ENCODE measurements at places on chromosomes 16 and 17.

- no peak for DNase-seq
Measured at GRCh38 chr17:47701608-47702007, 7.6 kb downstream of the TBKBP1 start.

DNA sequence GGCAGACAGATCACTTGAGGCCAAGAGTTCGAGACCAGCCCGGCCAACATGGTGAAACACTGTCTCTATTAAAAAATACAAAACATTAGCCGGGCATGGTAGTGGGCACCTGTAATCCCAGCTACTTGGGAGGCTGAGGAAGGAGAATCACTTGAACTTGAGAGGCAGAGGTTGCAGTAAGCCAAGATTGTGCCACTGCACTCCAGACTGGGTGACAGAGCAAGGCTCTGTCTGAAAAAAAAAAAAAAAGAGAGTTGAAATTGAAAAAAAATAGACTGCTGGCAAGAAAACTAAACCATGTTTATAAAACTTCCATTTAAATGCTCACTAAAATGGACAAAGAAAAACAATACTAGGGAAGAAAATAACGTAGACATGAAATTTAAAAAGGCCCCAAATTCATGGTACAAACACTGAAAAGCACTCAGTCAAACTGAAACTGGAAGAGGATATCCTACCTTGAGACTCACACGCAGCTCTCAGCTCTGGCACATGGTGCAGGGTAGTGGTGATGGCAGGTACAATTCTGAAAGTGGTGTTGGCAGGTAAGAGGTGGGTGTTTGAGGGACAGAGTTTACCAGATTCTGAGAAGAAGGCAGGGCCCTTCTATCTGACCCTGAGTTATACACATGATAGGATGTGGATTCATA lies 19.3 kb downstream of the CNTROB start:
- no peak for DNase-seq

DNA sequence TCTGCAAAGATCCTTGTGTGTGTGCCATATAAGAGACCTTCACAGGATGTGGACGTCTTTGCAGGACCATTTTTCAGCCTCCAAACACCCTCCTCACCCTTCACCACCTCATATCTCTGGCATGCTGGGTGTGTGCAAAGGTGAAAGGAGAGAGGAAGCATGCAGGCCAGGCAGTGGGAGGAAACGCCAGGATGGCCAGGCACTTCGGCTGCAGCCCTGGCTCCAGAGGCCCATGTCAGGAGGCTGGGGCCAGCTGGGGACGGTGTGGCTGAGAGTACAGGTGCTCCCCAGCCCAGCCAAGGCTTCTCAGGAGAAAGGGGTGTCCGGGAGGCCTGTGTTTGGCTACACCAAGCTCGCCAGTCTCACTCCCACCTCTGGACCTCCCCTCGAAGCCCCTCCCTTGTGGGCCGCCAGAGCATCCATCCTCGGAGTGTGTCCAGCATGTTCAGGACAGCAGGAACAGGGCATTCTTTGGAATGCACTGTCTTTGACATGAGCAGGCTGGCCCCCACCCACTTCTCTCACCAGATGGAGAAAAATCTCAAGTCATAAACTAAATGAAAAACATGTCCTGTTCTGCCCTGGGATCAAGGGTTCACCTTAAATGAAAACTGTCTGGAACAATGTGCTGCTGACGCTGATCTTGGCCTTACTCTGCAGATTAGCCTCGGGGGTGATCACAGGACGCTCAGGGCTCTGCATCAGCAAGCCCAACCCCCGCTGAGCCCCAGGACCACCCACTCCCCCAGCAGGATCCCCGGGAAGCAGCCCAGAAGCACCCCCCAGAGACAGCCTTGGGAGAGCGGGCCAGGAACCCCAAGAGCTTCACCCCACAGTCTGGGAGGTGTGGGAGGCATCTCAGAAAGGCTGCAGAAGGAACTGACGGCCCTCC lies 15.9 kb downstream of the PEMT start:
- no peak for DNase-seq

DNA sequence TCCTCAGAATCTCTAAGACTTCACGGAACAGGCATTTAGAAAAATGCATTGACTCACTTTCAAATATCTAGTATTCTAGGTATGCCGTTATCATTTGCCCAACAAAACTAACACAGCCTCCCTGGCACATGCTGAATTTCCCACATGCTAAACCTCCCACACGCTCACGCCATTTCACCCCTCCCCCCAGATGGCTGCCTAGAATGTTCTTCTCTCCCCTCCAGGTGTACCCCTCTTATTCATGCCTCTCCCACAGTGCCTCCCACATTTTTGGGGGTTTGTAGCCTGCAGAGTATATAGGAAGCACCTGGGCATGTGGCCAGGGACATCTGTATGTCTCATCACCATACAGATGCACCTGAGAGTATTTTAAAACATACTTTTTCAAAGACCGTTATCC lies 38.2 kb upstream of the ICAM2 start:
- DNase-seq: no peak

- DNase-seq: no peak
Measured at GRCh38 chr17:64533784-64534183, 27.0 kb downstream of the CEP95 start.

DNA sequence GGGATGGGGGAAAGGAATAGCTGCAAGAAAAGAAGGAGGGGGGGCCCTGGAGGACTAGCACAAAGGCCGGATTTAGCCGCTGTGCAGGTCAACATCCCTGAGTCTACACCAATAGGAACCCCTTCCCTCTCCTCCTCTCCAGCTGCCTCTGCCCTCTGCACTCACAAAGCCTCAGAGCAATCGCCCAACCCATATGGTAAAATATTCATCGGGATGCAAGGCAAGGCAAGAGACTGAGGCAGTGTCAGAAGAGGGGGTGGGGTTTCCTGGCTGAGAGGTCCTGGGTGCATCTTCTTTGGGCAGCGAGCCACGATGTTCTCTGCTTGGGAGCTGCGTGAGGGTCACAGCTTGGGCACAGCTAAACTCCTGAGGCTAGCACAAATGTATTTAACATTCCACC lies 115.5 kb upstream of the NLRP1 start:
- no peak for DNase-seq

DNA sequence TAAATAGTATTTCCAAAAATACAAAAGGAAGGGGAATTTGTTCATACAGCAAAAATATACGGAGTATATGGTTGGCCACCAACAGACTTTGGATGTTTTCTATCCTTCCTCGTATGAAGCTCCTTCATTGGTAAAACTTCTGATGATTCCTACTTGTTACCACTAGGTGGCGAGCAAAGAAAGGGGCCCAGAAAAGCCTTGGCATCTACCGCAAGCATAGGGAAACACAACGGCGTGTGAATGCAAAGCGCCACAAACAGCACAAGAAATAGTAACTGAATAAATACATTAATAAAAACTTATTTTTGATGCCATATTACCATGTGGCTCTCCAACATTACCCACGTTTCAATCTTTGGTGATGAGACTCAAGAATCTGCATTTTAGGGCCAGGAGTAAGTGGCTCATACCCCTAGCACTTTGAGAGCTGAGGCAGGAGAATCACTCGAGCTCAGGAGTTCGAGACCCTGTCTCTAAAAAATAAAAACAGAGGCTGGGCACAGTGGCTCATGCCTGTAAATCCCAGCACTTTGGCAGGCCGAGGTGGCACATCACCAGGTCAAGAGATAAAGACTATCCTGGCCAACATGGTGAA lies 34.5 kb downstream of the YWHAE start:
- peak; percentile 43 for DNase-seq

DNA sequence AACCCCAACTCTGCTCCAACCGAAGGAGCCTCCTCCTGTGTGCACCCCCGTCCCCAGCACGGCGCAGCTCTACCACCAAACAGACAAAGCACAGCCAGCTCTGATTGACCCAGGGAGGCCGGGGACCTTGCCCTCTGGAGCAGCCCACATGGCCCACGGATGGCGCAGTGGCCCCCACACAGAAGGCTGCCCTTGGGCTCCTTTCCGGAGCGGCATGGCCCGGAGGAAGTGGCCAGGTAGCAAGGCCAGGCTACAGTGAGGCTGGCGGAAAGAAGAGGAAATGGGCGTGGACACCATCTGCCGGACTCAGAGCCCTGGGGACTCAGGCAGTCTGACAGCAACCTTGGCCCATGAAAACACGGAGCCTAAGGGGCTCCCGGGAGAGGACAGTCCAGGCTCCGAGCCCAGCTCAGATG lies 19.9 kb upstream of the ZC3H18 start:
- DNase-seq: no peak

GRCh38 chr17:79789943-79790804 lies 6.7 kb downstream of the CBX8 start:
- DNase-seq: no peak

DNA sequence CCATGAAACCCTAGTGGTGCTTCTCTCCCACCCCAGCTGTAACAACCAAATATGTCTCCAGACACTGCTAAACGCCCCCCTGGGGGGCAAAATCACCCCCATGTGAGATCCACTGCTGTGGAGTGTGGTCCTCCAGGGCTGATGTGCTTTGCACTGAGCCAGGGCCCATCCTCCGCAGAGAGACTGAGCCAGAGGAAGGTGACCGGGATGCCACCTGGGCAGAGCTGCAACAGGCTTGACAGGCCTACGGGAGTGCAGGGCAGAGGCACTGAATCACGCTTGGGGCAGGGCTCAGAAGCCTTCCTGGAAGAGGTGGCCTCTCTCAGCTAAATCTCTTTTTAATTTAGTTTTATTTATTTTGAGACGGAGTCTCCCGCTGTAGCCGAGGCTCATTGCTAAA lies 4.4 kb downstream of the GJD3 start:
- DNase-seq: no peak

DNA sequence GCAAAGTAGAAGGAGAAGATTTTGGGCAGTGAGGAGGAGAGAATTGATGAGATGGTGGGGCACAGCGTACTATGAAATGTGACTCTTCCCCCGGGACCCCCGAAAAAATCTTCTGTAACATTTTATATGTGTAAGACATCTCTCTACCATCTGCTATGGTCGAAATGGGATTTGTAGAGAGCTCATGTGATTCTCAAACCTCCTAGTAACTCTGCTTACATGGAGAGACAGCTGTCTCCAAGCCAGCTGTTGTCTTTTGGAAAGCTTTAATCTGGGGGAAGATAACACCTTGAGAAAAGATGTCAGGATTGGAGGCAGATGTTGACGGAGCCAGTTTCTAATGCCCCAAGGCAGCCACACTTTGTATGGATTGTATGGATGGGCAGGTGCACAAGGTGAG lies 94.1 kb downstream of the PRKCB start:
- DNase-seq: no peak

- DNase-seq: peak; percentile 27
Measured at GRCh38 chr16:58661199-58661830, 23.3 kb downstream of the SLC38A7 start.

DNA sequence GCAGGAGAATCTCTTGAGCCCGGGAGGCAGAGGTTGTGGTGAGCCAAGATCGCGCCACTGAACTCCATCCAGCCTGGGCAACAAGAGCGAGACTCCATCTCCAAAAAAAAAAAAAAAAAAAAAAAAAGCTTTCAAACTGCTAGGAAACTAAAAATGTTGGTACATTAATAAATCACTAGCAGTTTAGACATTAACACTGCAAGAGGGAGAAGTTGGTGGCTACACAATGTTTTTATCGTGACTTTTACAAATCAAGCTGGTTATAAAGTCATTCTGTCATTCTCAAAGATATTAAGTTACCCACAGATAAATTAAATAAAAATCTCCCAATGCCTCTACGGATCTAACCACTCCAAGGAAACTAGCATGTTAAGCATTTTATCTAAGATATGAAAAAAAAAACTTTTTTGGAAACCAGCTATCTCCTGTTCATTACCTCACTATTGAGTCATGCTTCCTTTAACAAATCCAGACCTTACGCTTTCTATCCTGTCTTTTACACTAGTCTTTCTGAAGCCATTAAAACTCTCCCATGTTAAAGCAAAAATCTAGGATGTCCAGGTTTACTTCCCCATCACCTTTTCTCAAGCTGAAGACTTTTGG lies 85.9 kb upstream of the SMURF2 start:
- no peak for DNase-seq

- peak; percentile 49 for DNase-seq
Measured at GRCh38 chr17:80773243-80773991, 218.2 kb upstream of the CHMP6 start.

DNA sequence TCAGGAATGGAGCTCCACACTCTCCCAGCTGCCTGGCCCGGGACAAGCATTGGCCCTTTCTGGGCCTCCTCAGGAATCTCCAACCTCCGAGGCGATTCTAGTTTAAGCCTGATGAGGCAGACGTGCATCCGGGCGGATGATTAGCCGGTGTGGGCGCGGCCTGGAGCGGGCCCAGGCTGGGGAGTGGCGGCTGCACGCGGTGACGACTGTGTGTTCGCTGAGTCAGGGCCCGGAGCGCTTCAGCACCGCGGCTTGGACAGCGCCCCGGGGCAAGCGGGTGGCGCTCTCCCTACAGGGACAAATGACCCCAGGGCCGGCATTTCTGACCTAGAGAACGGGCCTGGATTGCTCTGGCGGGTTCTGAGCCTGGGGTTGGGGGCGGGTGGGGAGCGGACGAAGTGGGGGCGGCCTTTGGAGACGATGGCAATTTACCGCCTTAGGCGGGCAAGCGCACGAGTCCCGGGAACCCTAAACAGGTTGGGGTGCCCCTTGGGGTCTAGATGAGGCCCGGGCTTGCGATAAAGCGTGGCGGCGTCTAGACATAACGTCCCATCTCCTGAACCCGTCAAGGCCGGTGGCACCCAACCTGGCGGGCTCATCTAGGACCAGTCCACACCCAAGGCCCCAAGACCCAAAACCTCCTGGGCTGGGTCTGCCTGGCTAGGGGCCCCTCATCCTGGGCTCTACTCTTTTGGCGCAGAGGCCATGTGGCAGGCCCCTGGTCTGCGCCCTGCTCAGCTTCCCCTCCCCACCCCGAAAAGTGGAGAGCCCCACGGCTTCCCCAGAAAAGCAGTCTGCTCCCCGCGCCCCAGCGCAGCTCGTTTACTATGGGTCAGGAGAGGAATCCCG lies 22.3 kb upstream of the ZNHIT3 start:
- no peak for DNase-seq

GRCh38 chr17:48373130-48373830 lies 56.7 kb downstream of the SKAP1 start:
- no peak for DNase-seq

GRCh38 chr16:1323296-1324239 lies 9.9 kb upstream of the BAIAP3 start:
- peak; percentile 41 for DNase-seq

DNA sequence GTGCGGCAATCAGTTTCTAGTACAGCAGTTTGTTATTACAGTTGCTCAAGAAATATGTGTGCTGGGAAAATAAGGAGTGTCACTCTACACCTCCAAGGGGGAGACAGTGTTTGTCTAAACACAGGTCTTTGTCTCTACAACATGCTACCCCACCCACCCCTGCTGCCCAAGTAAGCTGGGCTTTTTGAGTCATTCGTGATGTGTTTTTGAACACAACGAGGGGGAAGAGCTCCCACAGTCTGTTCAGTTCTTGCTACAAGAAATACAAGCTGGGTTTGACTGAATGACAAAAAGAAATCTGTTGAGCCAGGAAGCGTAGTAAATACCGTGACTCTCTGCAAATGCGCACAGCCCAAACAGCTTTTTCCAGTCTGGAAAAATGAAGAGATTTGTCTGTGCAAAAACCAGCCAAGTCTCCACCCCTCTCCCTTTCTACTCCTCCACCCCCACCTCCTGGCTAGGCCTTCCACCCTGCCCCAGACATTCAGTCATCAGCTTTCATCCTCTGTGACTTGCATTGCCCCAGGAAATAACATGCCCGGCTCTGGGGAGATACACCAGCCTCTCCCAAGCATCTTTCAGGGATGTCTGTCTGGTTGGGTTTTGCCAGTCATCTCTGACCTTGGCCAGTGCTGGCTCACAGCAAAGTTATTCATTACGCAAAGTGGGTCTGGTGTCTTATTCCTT lies 25.7 kb downstream of the CHD9 start:
- DNase-seq: no peak

Data from NCI-H2029 treated with DMSO at 0.1 percent for 48 hours (cell line).